ENCODE measurements at places on chromosomes 2 and 18. TPM values are rescaled to one million over a fixed set of nuclear protein-coding genes. Genes with fewer than 3 reads are reported as not detected.

L3MBTL4 gene
- total RNA-seq: 13.2 TPM

ME2 gene
- 60.8 TPM for total RNA-seq

TCF23 gene
- 31.5 TPM for total RNA-seq

NOL4 gene
- not detected for total RNA-seq

PLEKHH2 gene
- 94.8 TPM for total RNA-seq

TRIM54 gene
- total RNA-seq: 0.88 TPM

TGFA gene
- 1.6 TPM for total RNA-seq

UGT1A3 gene
- not detected for total RNA-seq

IMPACT gene
- total RNA-seq: 63.9 TPM

MC4R gene
- total RNA-seq: not detected

C2orf92 gene
- 5.4 TPM for total RNA-seq

OTX1 gene
- not detected for total RNA-seq

DES gene
- total RNA-seq: 578 TPM
